Stimulated activated CD4-positive, alpha-beta T cell treated with anti-CD3 and anti-CD28 coated beads, Interleukin-4, amount 100 ng/mL, for 48 hours (primary cell): ENCODE measurements at places on chromosomes 4 and X.

DNA sequence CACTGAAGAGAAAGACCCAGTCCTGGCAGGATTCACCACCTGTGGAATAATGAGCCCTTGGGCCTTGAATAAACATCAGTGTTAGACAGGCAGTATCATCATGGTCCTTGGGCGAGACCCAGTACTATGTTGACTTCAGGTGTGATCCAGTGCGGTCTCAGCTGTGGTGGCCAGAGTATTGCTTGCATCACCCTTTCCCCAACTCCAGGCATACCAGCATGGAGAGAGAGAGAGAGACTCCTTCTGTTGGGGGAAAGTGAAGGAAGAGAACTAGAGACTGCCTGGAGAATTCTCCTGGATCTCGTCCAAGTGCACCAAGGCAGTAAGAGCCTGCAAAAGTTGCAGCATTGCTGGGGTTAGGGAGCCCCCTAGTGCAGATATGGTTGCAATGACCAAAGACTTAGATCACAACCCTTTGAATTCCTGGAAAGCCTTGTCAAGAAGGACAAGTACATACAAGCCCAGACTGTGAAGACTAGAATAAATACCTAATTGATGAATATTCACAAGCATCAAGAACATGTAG is 61.1 kb upstream of the VAMP7 start:
- DNase-seq = peak; percentile 13

DNA sequence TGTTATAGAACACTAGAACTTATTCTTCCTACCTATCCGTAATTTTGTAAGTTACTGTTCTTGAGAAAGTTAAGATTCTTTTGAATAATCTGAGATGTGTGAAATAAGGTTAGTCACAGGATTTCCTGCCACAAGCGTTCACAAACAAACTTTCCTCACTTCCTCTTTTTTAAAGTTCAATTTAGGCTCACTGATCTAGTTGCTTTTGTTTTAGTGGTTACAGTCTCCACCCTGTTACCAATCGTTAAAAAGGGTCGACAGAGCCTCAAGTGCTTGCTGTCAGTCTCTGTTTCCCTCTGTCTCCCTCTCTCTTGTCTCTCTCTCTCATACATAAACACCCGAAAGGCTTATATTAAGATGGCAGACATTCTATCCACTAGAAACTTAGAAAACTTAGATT is 35.9 kb upstream of the STK26 start:
- no peak for DNase-seq

DNA sequence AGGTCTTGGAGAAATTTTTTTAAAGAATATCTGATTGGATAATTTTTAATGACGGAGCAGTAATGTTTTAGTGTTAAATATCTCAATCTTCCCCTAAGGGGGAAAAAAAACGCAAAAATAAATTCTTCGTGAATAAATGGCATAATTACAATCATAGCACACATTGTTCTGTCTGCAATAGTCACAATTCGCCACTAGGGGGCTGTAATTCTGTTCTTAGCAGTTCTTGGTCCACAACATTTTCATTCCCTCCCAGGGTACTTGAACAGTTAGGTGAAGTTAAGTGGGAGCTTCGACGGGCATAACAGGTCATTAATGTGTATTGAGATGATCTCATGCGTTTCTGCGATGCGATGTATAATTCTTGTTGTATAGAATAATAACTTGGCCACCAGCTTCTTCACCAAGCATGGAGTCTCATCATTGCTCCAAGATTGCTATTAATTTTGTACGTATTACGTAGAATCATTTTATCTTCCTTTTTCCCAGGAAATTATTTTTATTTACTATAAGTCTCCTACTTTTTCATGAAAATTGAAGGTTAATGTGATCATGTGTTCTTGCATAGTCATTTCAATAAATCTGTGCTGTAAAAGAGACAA is 27.2 kb downstream of the HTR2C start:
- DNase-seq = peak; percentile 8

- DNase-seq = no peak
Measured at GRCh38 chrX:88416965-88417364, 330.1 kb upstream of the CPXCR1 start.

GRCh38 chr4:152479428-152480026 is 56.4 kb downstream of the FBXW7 start:
- DNase-seq = no peak

DNA sequence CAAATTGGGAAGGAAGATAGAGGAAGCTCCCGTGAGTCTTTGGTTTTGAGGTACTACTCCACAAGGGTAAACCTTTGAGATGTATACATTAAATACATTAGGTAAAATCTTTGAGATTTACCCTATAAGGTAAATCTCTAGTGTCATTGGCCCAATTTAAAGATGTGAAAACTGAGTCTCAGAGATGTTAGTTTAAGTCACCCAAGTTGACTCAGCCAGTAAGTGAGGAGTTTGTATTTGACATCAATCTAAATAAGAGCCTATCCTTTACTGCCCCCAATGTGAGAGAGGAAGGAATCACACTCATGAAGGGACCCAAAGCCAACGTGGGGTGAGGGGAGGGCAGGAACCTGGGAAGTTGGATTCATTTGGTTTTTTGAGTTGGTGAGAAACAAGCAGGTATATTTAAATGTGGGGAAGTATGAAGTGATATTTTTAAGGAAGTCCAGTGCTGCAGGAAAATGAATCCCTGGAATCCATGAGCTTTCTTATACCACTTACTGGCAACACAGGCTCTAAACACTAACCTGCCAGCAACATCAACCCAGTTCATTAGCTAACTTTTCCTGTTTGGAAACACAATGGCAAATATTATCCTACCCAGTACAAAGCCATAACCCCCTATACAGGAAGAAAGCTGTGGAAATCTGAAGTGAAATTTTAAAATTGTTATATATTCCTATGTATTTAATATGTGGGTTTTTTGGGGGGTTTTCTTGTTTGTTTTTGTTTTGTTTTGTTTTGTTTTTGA is 55.3 kb downstream of the PALLD start:
- no peak for DNase-seq

DNA sequence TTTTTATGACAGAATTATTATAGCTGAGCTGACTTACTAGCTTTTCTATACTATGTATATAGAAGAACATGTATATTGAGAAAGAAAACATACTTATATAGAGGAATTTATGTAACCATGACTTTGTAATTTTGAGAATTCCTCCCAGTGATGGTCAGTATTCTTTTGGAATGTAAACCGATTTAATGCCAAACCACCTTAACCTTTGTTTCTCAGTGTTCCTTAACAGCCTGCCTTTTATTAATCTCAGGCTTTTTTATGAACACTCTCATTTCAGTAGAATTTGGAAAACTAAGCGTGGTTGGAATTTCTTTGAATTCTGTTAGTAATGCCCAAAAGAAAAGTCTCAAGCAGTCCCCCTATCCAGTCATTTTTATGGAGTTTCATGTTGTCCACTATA is 47.0 kb downstream of the MOSPD2 start:
- DNase-seq = no peak

GRCh38 chrX:118980761-118981160 is 6.3 kb downstream of the LONRF3 start:
- no peak for DNase-seq

DNA sequence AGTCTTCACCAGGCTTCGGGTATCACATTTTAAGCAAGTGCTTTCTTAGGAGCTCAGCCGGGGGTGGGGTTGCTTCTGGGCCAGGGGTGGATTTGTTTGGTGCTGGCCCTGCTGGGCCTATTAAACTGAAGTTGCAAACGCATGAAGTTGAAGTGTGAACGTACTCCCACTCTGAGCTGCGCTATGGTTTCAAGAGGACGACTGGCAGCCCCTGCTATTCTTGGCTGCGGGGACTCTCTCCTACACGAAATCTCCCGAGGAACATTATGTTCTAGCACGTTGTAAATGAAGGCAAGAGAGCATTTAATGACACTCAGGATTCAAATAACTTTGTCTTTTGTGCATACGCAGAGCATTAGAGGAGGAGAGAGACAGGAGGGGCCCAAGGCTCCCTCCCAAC is 401.3 kb upstream of the BOD1L1 start:
- DNase-seq = no peak

- DNase-seq = peak; percentile 2
Measured at GRCh38 chr4:76585897-76586360, 150.9 kb downstream of the SHROOM3 start.

- no peak for DNase-seq
Measured at GRCh38 chr4:61451935-61452334, 251.8 kb downstream of the ADGRL3 start.

DNA sequence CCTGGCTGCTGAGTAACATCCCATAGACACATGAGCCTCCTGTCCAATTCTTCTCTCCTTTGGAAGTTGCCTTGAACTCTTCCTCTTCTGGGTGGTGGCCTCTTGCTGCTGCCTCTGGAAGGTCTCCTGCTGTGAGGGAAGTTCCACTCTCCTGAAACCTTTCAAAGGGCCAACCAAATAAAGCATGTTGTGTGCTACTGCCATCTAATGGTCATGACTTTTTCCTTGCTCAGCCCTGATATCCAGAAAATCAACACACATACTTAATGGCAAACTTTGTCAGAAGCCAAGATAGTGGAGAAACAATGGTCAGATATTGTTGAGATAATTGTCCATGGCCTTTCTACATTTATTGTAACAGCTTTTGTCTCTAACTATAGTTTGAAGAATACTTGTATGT is 19.1 kb upstream of the ZXDA start:
- no peak for DNase-seq

GRCh38 chr4:81424816-81425755 is 46.6 kb downstream of the RASGEF1B start:
- DNase-seq = no peak

- no peak for DNase-seq
Measured at GRCh38 chr4:84110040-84110439, 389.1 kb downstream of the NKX6-1 start.

- no peak for DNase-seq
Measured at GRCh38 chr4:88077911-88078524, 70.6 kb downstream of the PKD2 start.

- DNase-seq = no peak
Measured at GRCh38 chr4:93828332-93828994, at the start of gene ATOH1. Gene ATOH1, plus strand, starts transcription at chr4:93828753. Its CDS starts 174 bp downstream, at chr4:93828927.

DNA sequence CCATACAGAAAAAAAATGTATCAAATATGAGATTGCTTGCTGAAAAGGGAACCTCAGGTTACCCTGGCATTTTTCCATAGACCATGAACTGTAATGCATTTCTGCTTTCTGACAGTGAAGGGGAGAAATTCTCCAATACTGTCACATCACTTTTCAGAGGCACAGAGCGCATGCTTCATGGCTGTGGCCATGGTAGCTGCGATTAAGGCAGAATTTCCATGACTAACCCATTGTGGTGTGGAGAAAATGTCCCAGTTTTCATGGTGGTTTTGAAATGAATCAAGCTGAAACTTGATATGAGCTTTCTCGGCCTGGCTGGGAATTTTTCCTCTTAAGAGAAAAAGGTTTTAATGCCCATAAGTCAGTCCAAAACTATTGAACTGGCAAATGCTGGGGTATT is 39.5 kb upstream of the MAP3K15 start:
- DNase-seq = peak; percentile 23

DNA sequence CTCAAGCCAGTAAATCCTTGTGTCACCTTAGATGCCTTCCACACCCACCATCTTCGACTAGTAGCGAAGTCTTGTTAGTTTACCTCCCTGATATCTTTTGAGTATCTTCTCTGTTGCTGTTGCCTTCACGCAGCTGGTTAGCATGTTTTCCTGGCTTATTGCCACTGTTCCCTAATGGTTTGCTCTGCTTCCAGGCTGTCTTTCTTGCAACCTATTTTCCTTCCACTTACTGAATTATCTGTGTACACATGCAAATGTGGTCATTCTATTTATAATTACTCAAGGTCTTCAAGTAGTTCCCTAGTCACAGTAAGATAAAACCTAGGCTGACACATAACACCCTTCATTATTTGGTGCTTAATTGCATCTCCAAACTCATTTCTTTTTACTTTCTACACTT is 89.5 kb downstream of the UGT8 start:
- DNase-seq = no peak

DNA sequence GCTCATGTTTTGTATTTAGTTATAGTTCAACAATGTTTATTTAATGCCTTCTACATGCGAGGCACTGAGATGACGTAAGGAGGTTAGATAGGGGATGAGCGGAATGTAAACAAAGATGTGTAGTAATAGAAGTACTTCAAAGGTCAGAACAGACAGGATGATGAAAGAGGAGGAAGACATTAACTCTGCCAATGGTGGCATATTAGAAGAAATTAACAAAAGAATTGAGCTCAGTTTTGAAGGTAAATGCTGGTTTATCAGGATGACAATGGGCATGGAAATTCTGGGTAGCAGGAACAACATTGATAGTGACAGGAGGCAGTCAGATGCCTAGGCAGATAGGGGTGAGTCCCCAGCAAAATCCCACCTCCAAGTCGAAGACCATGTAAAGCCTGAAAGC is 62.3 kb upstream of the PGRMC2 start:
- no peak for DNase-seq

- no peak for DNase-seq
Measured at GRCh38 chr4:156950948-156951347, 20.7 kb downstream of the PDGFC start.

DNA sequence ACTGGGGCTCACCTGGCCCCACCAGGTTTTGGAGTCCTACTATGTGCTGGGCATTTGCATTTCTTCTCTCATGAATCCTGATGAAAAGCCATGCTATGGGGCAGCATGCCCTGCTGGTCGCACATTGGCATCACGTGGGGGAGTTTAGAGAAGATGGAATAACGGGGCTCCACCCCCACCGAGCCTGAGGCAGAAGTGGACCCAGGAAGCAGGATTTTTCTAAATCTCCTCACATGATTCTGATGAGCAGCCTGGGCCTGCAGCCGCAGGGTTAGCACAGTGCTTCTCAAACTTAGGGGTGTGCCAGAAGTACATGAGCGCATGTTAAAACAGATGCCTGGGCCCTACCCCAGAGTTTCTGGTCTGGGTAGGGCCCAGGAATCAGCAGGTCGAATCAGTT is 4.6 kb upstream of the SORCS2 start:
- DNase-seq = no peak

- no peak for DNase-seq
Measured at GRCh38 chrX:39258331-39258730, 457.1 kb downstream of the MID1IP1 start.

DNA sequence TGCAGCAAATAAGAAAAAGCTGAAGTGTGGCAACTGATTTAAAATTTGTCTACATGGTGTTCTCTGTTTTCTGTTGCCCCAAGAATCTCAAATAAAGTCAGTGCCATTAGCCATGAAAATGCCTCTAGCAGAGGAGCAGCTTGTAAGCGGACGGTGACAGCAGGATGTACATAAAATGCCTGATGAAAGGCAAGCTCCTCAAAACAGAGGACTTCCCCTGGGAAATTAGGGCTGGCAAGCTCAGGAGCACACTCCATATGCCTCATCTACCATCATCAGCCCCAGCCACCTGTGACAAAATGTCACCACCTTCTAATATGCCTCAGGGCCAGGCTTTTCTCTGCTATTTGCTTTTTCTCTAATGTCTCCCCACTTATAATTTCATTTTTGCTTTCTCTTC is 54.5 kb downstream of the ASB9 start:
- DNase-seq = no peak

- DNase-seq = no peak
Measured at GRCh38 chrX:17629519-17629918, 107.8 kb upstream of the SCML1 start.

- no peak for DNase-seq
Measured at GRCh38 chr4:93828995-93829819, 654 bp downstream of the ATOH1 start.
